ENCODE measurements at places on chromosomes 7 and 10. TPM values are rescaled to one million over a fixed set of nuclear protein-coding genes. Genes with fewer than 3 reads are reported as not detected.

GRCh38 chr10:129968020-129968852 lies 4.2 kb upstream of the EBF3 start:
- H3K4me3 ChIP-seq = no peak overlapping the region
- no peaks in the 10 kb centered on the region for H3K4me1 ChIP-seq
- no peak for DNase-seq
- H3K27me3 ChIP-seq = no peaks in the 10 kb centered on the region
- H3K27ac ChIP-seq = no peak overlapping the region

- H3K27ac ChIP-seq = no peak overlapping the region
- H3K4me3 ChIP-seq = no peak overlapping the region
- H3K4me1 ChIP-seq = no peaks in the 10 kb centered on the region
Measured at GRCh38 chr10:106474876-106475275, 689.6 kb downstream of the SORCS1 start.

GRCh38 chr7:26182706-26183105 lies 17.8 kb downstream of the HNRNPA2B1 start:
- H3K27ac ChIP-seq = peak overlapping the region; percentile 41
- peaks cover 72% of the 10 kb centered on the region for H3K4me1 ChIP-seq
- no peak overlapping the region for H3K4me3 ChIP-seq
- no peaks in the 10 kb centered on the region for H3K27me3 ChIP-seq
- peaks cover 98% of the 10 kb centered on the region for H3K36me3 ChIP-seq

DNA sequence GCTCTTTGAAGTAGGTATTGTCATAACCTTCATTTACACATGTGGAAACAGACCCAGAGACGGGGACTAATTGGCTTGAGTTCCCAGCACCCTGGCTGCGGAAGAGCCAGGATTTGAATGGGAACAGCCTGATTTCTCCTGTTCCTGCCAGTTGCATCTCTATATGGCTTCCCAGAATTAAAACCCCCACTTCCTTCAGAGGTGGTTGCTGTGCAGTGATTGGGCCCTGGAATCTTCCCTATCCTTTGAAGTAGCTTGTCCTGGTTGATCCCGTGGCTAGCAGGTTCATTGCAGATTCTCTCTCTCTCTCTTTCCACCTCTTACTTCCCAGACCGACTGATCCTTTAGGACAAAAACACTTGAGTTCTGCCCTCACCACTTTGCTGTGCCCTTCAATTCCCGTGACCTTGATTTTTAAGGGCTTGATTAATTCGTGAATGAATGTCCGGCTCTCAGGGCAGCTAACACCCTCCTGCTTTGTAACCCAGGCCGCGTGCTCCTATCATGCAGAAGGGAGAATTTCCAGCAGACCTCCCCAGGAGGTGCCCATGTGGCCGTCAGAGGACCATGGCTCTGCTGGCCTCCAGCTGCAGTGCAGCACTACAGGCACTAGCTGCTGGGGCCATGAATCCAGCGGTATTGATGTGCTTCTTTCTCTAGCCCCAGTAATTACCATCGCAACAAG lies 120.6 kb upstream of the AGK start:
- H3K4me3 ChIP-seq = no peak overlapping the region
- DNase-seq = no peak
- H3K4me1 ChIP-seq = no peaks in the 10 kb centered on the region
- H3K27ac ChIP-seq = no peak overlapping the region
- H3K27me3 ChIP-seq = no peaks in the 10 kb centered on the region

DNA sequence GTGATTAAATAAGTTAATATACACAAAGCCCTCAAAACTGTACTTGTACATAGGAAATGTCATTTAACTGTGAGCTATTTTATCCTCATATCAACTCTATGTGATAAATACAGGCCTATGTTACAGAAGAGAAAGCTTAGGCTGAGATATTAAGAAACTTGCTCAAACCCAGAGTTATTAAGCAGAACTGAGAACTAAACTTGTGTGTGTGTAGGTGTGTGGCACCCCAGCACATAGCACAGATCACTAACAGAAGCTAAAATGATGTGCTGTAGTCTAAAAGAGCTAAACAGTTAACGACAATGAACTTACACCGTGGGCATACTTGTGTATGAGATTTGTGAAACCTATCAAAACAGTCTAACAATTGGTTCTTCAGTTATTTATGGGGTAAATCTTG lies 34.5 kb downstream of the MTPN start:
- no peak overlapping the region for H3K4me3 ChIP-seq
- no peak overlapping the region for H3K27ac ChIP-seq
- no peak for DNase-seq
- H3K36me3 ChIP-seq = no peaks in the 10 kb centered on the region

DNA sequence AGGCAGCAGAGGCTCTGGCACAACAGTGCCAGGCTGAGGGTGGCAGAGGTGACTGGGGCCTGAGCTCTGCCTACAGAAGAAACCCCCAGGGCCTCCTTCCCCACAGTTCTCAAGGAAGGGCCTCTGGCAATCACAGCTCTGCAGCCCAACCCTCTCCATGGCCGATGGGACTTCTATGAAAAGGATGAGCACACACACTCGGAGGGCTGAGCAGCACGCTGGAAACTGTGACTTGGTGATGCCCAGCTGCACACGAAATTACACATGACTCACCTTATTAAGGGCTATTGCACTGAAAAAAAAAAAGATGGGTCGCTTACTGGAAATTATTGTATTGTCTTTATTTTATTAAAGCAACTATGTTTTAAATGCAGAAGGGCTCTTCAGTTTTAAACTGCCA lies 42.9 kb upstream of the LRRC18 start:
- no peak overlapping the region for H3K4me3 ChIP-seq
- no peak for DNase-seq
- H3K27me3 ChIP-seq = peaks cover 59% of the 10 kb centered on the region
- H3K36me3 ChIP-seq = no peaks in the 10 kb centered on the region
- no peaks in the 10 kb centered on the region for H3K4me1 ChIP-seq

DNA sequence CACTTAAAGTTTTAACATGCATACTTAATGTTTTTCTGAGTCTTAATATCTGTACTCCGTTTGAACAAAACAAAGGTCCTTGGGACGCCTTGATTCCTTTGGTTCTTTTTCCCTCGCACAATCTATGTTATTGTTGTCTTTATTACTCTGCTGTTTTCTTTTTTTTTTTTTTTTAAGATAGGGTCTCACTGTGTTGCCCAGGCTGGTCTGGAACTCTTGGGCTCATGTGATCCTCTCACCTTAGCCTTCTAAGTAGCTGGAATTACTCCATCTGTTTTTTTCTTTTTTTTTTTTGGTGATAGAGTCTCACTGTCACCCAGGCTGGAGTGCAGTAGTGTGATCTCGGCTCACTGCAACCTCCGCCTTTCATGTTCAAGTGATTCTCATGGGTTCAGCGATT lies 13.2 kb downstream of the MLLT10 start:
- no peaks in the 10 kb centered on the region for H3K27me3 ChIP-seq
- DNase-seq = no peak
- no peaks in the 10 kb centered on the region for H3K4me1 ChIP-seq
- no peak overlapping the region for H3K27ac ChIP-seq

DNA sequence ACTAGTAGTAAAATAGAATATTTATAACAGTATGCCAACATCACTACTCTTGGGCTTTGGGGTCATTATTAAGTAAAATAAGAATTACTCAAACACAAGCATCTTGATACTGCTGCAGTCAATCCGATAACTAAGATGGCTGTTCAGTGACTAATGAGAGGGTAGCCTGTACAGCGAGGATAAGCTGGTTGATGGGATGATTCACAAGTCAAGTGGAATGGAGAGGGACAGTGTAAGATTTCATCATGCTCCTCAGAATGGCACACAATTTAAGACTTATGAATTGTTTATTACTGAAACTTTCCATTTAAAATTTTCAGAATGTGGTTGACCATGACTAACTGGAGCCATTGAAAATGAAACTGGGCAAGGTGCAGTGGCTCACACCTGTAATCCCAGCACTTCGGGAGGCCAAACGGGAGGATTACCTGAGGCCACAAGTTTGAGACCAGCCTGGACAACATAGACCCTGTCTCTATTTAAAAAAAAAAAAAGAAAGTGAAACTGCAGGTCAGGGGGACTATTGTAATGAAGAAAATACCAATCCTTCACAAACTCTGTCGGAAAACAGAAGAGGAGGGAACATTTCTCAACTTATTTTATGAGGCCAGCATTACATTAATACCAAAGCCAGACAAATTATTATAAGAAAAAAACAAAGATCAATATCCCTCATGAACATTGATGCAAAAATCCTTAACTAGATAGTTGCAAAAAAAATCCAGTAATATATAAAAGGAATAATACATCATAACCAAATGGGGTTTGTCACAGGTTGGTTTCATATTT lies 11.2 kb downstream of the AVL9 start:
- H3K27ac ChIP-seq = peak overlapping the region; percentile 14
- H3K4me1 ChIP-seq = peaks cover 19% of the 10 kb centered on the region
- H3K36me3 ChIP-seq = peaks cover 21% of the 10 kb centered on the region
- DNase-seq = no peak

DNA sequence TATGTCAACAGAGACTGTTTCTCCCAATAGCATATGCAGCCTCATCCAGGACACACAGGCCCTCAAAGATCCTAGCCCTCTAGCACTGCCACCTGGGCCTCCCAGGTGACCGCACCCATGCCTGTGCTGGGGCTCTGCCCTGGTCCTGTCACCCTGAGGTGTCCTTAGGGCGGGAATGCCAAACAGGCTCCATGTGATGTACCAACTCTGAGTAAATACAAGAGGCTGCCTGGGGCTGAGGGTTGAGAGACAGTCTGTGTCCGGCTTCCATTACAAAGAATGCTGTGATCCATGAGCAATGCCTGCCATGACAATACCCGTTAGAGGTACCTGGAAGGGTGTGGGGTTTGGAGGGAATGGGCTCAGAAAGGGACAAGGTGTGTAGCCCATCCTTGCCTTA lies 83.0 kb upstream of the KAT6B start:
- peaks cover 4% of the 10 kb centered on the region for H3K36me3 ChIP-seq
- DNase-seq = no peak
- H3K27ac ChIP-seq = no peak overlapping the region
- no peak overlapping the region for H3K4me3 ChIP-seq
- no peaks in the 10 kb centered on the region for H3K4me1 ChIP-seq

DNA sequence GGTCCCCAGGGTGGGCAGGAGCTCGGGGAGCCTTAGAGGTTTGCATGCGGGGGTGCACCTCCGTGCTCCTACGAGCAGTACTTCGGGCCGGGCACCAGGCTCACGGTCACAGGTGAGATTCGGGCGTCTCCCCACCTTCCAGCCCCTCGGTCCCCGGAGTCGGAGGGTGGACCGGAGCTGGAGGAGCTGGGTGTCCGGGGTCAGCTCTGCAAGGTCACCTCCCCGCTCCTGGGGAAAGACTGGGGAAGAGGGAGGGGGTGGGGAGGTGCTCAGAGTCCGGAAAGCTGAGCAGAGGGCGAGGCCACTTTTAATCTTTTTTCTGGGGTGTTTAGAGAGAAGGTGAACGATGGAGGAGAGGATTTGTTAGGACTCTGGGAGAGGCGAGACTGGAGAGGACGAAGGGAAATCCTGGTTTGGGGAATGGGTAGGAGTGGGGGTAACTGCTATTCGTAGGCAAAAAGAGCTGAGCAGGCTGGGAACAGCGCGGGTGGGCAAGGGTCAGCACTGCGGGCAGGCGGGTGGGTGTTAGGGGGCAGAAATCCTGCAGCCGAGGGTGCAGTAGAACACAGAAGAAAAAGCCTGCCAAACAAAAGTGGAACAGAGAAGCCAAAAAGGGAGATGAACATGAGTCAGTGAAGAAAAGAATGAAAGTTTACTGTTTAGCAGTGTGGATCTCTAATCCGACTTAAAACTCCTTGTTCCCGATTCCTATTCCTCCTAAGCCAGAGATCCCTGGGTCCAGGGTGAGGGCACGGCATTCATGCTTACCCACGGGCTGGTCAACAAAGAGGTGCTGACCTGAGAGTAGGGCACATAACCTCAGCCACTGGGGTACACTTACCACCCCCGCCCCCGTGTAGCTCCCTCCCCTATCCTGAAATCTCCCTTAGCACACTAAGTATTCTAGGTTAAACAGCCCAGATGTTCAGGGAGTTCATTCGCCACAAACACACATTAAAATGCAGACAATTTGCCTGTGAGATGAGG lies 26.9 kb downstream of the PRSS2 start:
- no peak for DNase-seq
- no peak overlapping the region for H3K27ac ChIP-seq
- peaks cover 5% of the 10 kb centered on the region for H3K36me3 ChIP-seq
- H3K4me3 ChIP-seq = peak overlapping the region; percentile 36

GRCh38 chr10:131577178-131577555 lies 265.6 kb upstream of the TCERG1L start:
- no peak for DNase-seq
- H3K4me3 ChIP-seq = no peak overlapping the region
- no peaks in the 10 kb centered on the region for H3K4me1 ChIP-seq
- H3K27me3 ChIP-seq = no peaks in the 10 kb centered on the region
- H3K27ac ChIP-seq = no peak overlapping the region

GRCh38 chr10:124917428-124918190 lies 24.3 kb upstream of the ZRANB1 start:
- DNase-seq = peak; percentile 20
- peak overlapping the region; percentile 80 for H3K4me3 ChIP-seq
- peaks cover 30% of the 10 kb centered on the region for H3K36me3 ChIP-seq
- peaks cover 8% of the 10 kb centered on the region for H3K4me1 ChIP-seq
- peaks cover 2% of the 10 kb centered on the region for H3K27me3 ChIP-seq

- H3K4me3 ChIP-seq = no peak overlapping the region
- no peak for DNase-seq
- H3K4me1 ChIP-seq = no peaks in the 10 kb centered on the region
Measured at GRCh38 chr7:68862736-68863135, 735.5 kb upstream of the AUTS2 start.

- no peak for DNase-seq
- no peak overlapping the region for H3K27ac ChIP-seq
- H3K4me3 ChIP-seq = no peak overlapping the region
- peaks cover 37% of the 10 kb centered on the region for H3K27me3 ChIP-seq
Measured at GRCh38 chr10:44913350-44914081, 2.4 kb downstream of the TMEM72 start.

DNA sequence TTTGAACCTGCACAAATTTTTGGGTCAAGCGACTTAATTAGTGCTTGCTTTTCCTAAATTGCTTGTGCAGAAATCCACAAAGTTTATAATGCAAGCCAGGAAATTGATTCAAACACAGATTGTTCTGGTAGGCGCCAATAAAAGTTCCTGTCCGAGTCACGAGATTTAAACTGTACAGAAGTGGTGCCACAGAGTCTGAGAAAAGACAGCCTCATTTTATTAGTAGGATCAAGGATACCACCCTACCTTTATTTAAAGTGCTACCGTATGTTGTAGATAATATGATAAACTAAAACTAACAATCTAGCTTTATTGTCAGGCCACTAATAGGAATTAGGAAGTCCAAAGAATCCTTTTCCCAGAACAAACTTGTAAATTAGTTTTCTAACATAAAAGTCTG lies 696.7 kb downstream of the TNS3 start:
- no peak overlapping the region for H3K27ac ChIP-seq
- H3K27me3 ChIP-seq = no peaks in the 10 kb centered on the region
- DNase-seq = no peak

Gene COL28A1
- total RNA-seq = 3.2 TPM

Gene GPR141
- total RNA-seq = not detected

Gene VWDE
- total RNA-seq = 21.3 TPM

Gene C7orf33
- total RNA-seq = not detected

Gene SORCS3
- not detected for total RNA-seq

Gene GPR85
- not detected for total RNA-seq

Gene BEND7
- 8.3 TPM for total RNA-seq

Gene CLDN12
- total RNA-seq = 42.5 TPM

Gene PUS7
- 28.4 TPM for total RNA-seq

Gene JAKMIP3
- 0.05 TPM for total RNA-seq

Gene CCL26
- not detected for total RNA-seq

All from Calu3 (cell line).